ENCODE measurements at places on chromosomes 2 and 18. TPM values are rescaled to one million over a fixed set of nuclear protein-coding genes. Genes with fewer than 3 reads are reported as not detected.
A peak's percentile ranks its signal among the peaks of the same experiment; 100 is the strongest.

GRCh38 chr2:146271131-146271831 is 1573.5 kb upstream of the ACVR2A start:
- no peaks in the 10 kb centered on the region for H3K4me1 ChIP-seq
- DNase-seq: no peak
- H3K27ac ChIP-seq: no peak overlapping the region

GRCh38 chr2:170819680-170820664 is 3.3 kb downstream of the GAD1 start:
- peaks cover 19% of the 10 kb centered on the region for H3K27me3 ChIP-seq
- peak overlapping the region; percentile 28 for H3K4me3 ChIP-seq
- no peak for DNase-seq
- peaks cover 22% of the 10 kb centered on the region for H3K4me1 ChIP-seq
- H3K27ac ChIP-seq: no peak overlapping the region

GRCh38 chr2:144339048-144339447 is 180.9 kb downstream of the ZEB2 start:
- H3K27ac ChIP-seq: no peak overlapping the region
- H3K36me3 ChIP-seq: no peaks in the 10 kb centered on the region
- no peak for DNase-seq
- no peak overlapping the region for H3K4me3 ChIP-seq
- no peaks in the 10 kb centered on the region for H3K4me1 ChIP-seq
- no peaks in the 10 kb centered on the region for H3K27me3 ChIP-seq

DNA sequence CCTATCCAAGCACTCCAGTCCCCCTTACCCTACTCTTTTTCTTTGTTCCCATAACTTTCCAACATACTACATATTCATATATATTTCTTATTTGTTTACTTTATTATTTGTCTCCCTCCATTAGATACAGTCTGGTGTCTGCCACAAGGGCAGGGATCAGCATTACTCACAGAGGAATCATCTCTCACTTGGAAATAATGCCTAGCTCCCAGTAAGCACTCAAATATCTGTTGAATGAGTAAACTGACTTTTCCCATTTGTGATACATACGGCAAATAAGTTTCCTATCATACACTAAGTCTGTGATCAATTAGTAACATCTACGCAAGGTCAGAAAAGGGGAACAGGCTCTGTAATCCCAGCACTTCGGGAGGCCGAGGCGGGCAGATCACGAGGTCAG is 18.7 kb downstream of the C1D start:
- no peak overlapping the region for H3K27ac ChIP-seq
- H3K4me3 ChIP-seq: no peak overlapping the region
- no peaks in the 10 kb centered on the region for H3K4me1 ChIP-seq
- no peak for DNase-seq
- H3K36me3 ChIP-seq: peaks cover 2% of the 10 kb centered on the region

- peaks cover 12% of the 10 kb centered on the region for H3K4me1 ChIP-seq
- H3K27me3 ChIP-seq: no peaks in the 10 kb centered on the region
- H3K27ac ChIP-seq: peak overlapping the region; percentile 56
- no peak for DNase-seq
These were observed 52.7 kb downstream of the PID1 start for GRCh38 chr2:229218329-229218921.

DNA sequence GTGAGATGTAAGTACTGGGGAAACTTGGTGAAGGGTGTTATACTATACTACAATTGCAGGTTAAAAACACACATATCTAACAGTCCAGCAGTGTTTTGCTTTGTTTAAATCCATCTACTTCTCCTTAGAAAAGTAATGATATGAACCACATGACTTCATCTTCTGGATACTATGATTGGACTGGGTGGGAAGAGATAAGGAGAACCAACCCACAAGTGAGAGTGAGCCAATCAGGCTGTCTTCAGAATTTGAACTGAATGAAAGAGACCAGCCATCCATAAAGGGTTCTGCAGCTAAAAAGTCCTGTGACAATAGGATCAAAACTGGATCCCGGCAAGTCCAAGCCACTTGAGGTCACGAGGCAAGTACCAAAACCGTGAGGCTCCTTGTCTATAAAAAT is 46.6 kb downstream of the KANSL3 start:
- no peaks in the 10 kb centered on the region for H3K27me3 ChIP-seq
- no peak for DNase-seq
- H3K4me3 ChIP-seq: no peak overlapping the region
- H3K27ac ChIP-seq: no peak overlapping the region
- peaks cover 9% of the 10 kb centered on the region for H3K36me3 ChIP-seq
- H3K4me1 ChIP-seq: no peaks in the 10 kb centered on the region

- H3K27me3 ChIP-seq: no peaks in the 10 kb centered on the region
- H3K36me3 ChIP-seq: no peaks in the 10 kb centered on the region
- no peak overlapping the region for H3K4me3 ChIP-seq
- H3K4me1 ChIP-seq: no peaks in the 10 kb centered on the region
- no peak for DNase-seq
- no peak overlapping the region for H3K27ac ChIP-seq
These were observed 38.6 kb upstream of the TTN start for GRCh38 chr2:178845566-178846457.

Gene ARL4C
- total RNA-seq: 2.9 TPM

DNA sequence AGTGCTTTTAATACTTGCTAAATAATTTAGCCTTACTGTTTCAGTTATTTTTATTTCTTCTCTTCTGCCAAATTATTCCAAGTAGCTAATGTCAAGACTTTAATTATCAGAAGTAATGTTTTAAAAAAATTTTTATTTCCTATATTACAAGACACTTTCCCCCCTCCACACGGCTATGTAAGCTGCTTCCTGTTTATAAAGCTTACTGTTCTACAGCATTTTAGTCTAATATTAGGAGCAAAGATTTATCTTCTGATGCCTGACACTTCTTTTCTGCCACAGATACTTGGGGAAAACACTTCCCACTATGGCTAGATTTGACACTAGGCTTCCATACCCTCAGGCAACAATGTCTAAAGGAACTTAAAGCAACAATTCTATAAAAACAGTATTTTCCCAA is 62.3 kb downstream of the ROCK1 start:
- H3K27ac ChIP-seq: no peak overlapping the region
- H3K36me3 ChIP-seq: no peaks in the 10 kb centered on the region
- DNase-seq: no peak
- H3K4me3 ChIP-seq: no peak overlapping the region
- no peaks in the 10 kb centered on the region for H3K27me3 ChIP-seq
- peaks cover 11% of the 10 kb centered on the region for H3K4me1 ChIP-seq

DNA sequence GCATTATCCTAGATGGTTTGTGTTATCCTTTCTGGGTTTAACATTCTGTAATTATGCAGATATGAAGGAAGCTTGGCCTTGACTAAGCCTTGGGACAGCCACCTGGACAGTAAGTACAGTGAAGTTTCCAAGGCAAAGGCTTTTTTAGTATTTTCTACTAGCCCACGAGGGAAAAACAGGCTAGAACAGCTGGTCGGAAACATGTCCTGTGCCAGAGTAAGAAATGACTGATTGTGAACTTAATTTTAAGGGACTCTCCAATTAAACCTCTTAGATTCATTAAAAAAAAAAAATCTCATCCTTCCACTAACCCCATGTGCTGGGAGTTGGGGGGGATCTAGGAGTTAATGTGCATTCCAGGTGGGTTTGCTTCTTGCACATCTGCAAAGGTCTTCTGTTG is 720.8 kb downstream of the SLC4A3 start:
- no peaks in the 10 kb centered on the region for H3K27me3 ChIP-seq
- no peak overlapping the region for H3K4me3 ChIP-seq
- DNase-seq: no peak
- no peaks in the 10 kb centered on the region for H3K36me3 ChIP-seq

Gene MERTK
- total RNA-seq: 10.6 TPM

- H3K27ac ChIP-seq: no peak overlapping the region
- H3K4me1 ChIP-seq: no peaks in the 10 kb centered on the region
- H3K36me3 ChIP-seq: no peaks in the 10 kb centered on the region
These were observed 107.5 kb upstream of the CELF4 start for GRCh38 chr18:37672932-37673595.

GRCh38 chr2:157439824-157440186 is 4.1 kb downstream of the CYTIP start:
- H3K36me3 ChIP-seq: no peaks in the 10 kb centered on the region
- DNase-seq: no peak
- H3K27ac ChIP-seq: no peak overlapping the region
- no peaks in the 10 kb centered on the region for H3K27me3 ChIP-seq
- no peaks in the 10 kb centered on the region for H3K4me1 ChIP-seq

Gene STEAP3
- 144 TPM for total RNA-seq

Gene LYPD6
- 0.26 TPM for total RNA-seq
